Articular chondrocyte of knee joint (primary cell): ENCODE measurements at places on chromosomes 7 and 10. TPM values are rescaled to one million over a fixed set of nuclear protein-coding genes. Genes with fewer than 3 reads are reported as not detected.

Gene GJD4
- 0.22 TPM in 1 of 2 replicates, not detected in the other for total RNA-seq

Gene RBP3
- not detected in 2 replicates for total RNA-seq

Gene NUTM2A
- total RNA-seq = 0.22 and 0.39 TPM in 2 replicates

Gene TAS2R41
- not detected in 2 replicates for total RNA-seq

Gene MEST
- 988 and 1,396 TPM in 2 replicates for total RNA-seq

Gene GIMAP4
- 0.43 TPM in 1 of 2 replicates, not detected in the other for total RNA-seq

Gene GIMAP1
- 0.13 TPM in 1 of 2 replicates, not detected in the other for total RNA-seq

Gene NXPH1
- not detected in 2 replicates for total RNA-seq

Gene TEX36
- not detected in 2 replicates for total RNA-seq

Gene OR9A4
- 0.11 and 0.13 TPM in 2 replicates for total RNA-seq

Gene ODAD2
- 1.0 and 1.3 TPM in 2 replicates for total RNA-seq

Gene IRF5
- 0.22 and 0.26 TPM in 2 replicates for total RNA-seq

Gene ACHE
- not detected in 2 replicates for total RNA-seq

Gene ZDHHC6
- 26.4 and 34.5 TPM in 2 replicates for total RNA-seq

Gene GPR158
- total RNA-seq = 0.11 and 0.13 TPM in 2 replicates

Gene MCM10
- total RNA-seq = 3.1 and 4.1 TPM in 2 replicates

Gene GCK
- 0.22 and 0.52 TPM in 2 replicates for total RNA-seq

Gene SPDYE8
- not detected in 2 replicates for total RNA-seq

Gene TMEM270
- not detected in 2 replicates for total RNA-seq

Gene C10orf62
- total RNA-seq = 0.32 and 0.52 TPM in 2 replicates

Gene LIPM
- total RNA-seq = not detected in 2 replicates

Gene DDX50
- 57.4 and 57.6 TPM in 2 replicates for total RNA-seq

Gene LOXL4
- 13.7 and 32.8 TPM in 2 replicates for total RNA-seq

Gene HOXA7
- total RNA-seq = 3.6 and 5.0 TPM in 2 replicates

Gene PDE6C
- not detected in 2 replicates for total RNA-seq

Gene LIPJ
- under 0.01 and 0.11 TPM in 2 replicates for total RNA-seq

Gene LBX1
- total RNA-seq = not detected in 2 replicates

Gene BICC1
- total RNA-seq = 204 and 209 TPM in 2 replicates

Gene WEE2
- total RNA-seq = not detected in 2 replicates

Gene OGDHL
- under 0.01 and 0.54 TPM in 2 replicates for total RNA-seq

Gene CRPPA
- total RNA-seq = 2.7 and 5.0 TPM in 2 replicates

Gene PWWP2B
- total RNA-seq = 7.7 and 8.1 TPM in 2 replicates

Gene IL2RA
- total RNA-seq = not detected in 2 replicates

Gene AKR1C4
- total RNA-seq = not detected in 2 replicates

Gene ASIC3
- 0.13 and 0.32 TPM in 2 replicates for total RNA-seq

Gene C10orf88
- total RNA-seq = 9.5 and 10.6 TPM in 2 replicates

Gene TMEM213
- total RNA-seq = not detected in 2 replicates

Gene CYP3A4
- total RNA-seq = not detected in 2 replicates

Gene PFKP
- 79.9 and 84.8 TPM in 2 replicates for total RNA-seq

Gene HOXA10
- 30.6 and 44.3 TPM in 2 replicates for total RNA-seq

Gene HOXA9
- 20.8 and 29.9 TPM in 2 replicates for total RNA-seq

Gene FAM107B
- 30.1 and 48.4 TPM in 2 replicates for total RNA-seq

Gene CCDC3
- total RNA-seq = 0.76 and 2.2 TPM in 2 replicates

Gene VPS37D
- 2.7 and 4.3 TPM in 2 replicates for total RNA-seq

Gene GPR85
- 0.54 and 0.65 TPM in 2 replicates for total RNA-seq

Gene MRPS17
- total RNA-seq = 10.9 and 11.5 TPM in 2 replicates

Gene EXOSC1
- total RNA-seq = 36.5 and 44.2 TPM in 2 replicates

Gene SPOCK2
- total RNA-seq = 0.11 and 0.13 TPM in 2 replicates

Gene HOXA13
- 8.6 and 11.1 TPM in 2 replicates for total RNA-seq

Gene FZD8
- total RNA-seq = 23.4 and 31.1 TPM in 2 replicates

Gene ITPRID1
- total RNA-seq = not detected in 2 replicates

Gene GATA3
- 0.11 TPM in 1 of 2 replicates, not detected in the other for total RNA-seq
